Stimulated activated CD8-positive, alpha-beta memory T cell treated with anti-CD3 and anti-CD28 coated beads, Interleukin-4, amount 100 ng/mL, for 24 hours (primary cell): ENCODE measurements at places on chromosomes 3 and 15.
A peak's percentile ranks its signal among the peaks of the same experiment; 100 is the strongest.

DNA sequence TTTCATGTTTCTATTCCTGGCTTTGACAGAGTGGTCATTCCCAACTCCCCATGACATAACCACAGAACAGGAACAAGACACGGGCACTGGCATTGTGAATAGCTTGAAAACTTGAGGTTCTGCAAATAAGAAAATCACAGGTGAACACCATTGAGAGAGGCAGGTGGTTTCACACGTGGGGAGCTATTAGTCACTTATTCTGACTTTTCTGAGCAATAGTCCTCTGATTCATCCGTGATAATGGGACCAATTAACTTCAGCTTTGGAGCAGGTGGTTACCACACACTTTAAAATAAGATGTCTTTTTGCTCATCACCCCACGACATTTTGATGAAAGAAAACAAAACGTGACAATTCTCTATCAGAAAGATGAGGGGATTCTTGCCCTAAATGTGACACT, 224.7 kb downstream of the KLF13 start:
- DNase-seq: no peak

DNA sequence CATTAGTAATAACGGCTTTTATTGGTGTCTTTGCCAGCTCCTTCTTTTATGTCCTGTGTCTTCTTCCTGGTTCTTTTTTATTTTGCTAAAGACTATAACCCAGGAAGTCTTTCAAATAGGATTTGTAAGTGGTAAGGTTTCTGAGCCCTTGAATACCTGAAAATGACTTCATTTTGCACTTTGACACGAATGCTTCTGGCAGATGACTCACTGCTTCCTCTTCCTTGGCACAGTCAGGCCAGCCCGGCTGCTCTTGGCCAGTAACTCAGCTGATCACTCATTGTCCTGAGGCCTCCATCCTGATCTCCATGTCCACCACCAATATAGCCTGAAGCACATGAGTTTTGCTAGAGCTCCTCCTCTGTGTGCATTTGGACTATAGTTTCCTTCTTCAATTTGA, 48.7 kb upstream of the NR2E3 start:
- no peak for DNase-seq

DNA sequence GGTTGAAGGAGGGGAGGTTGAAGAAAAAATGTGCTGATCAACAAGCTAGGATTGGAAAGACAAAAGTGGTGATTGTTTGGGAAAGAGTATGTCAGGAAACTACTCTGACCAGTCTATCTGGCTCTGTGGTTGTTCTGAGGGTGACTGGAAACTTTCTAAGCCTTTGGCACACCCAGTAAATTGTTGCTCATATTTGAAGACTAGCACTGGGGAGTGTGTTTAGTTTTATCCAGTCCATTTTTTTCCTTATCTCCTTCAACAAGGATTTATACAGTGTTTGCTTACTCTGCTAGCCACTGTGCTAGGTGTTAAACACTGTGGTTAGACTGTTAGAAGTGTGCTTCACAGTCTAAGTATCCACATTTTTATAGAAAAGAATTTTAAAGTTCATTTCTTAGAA, 28.8 kb downstream of the PPM1L start:
- DNase-seq: no peak

DNA sequence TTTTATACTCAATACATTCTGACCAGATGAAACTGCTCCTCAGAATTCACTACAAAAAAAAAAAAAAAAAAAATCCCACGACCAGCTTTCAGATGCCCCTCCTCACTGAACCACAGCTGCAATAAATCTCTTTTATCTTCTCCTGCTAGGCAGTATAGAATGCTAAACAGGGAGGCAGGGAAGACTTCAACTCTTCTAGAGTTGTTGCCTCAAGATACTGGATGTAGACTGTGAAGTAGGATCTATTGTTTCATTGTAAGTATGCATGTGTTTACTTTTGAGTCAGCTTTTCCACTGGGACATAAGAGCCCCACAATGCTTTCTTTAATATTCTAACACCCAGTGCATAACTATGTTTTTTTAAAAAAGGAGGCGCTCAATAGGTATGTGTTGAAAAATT, 401.4 kb downstream of the TBL1XR1 start:
- no peak for DNase-seq

DNA sequence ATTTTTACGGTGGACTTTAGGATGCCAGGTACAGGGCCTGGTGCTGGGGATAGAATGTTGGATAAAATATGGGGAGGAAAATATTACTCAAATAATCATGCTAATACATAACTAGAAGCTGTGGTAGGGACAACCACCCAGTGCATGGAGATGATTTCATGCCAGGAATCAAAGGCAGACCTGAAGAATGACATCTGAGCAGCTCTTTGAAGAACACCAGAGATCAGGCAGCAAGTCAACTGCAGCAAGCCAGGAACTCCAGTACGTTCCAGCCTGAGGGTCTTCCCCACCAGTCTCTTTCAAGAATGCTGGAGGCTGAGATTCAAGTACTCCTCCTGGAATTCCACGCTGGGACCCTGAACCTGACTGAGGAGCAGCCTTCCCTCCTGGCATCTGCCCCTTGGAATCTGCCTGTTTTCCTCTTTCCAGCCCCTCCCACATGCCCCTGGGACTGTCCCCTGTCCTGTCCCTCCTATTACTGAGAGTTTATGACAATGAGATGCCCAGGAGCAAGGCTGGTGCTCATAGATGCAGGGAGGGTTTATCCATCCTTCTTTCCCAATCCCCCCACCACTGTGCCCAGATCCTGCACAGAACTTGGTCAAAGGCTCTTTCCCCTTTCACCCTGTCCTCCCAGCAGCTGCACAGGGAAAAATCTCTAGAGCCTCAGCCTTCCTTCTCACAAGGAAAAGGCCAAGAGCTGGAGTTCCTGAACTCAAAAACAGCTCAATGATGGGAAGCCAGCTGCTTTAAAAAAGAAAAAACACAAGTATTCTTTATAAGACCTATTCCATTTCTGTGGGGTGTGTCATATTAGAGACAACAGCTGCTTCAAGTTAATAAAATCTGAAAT, 68.0 kb downstream of the PDZRN3 start:
- DNase-seq: no peak

- DNase-seq: no peak
Measured at GRCh38 chr3:55489798-55490132, 2.7 kb upstream of the WNT5A start.

DNA sequence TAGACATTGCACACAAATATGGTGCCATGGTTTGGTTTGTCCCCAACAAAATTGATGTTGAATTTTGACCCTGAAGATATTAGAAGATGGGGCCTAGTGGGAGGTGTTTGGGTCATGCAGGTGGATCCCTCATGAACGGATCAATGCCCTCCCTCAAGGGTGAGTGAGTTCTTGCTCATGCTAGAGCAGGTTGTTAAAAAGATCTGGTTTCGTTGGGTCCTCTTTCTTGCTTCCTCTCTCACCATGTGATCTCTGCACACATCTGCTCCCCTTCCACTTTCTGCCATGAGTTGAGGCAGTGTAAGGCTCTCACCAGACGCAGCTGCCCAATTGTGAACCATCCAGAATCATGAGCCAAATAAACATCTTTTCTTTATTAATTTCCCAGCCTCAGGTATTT, 87.8 kb upstream of the MDFIC2 start:
- no peak for DNase-seq

DNA sequence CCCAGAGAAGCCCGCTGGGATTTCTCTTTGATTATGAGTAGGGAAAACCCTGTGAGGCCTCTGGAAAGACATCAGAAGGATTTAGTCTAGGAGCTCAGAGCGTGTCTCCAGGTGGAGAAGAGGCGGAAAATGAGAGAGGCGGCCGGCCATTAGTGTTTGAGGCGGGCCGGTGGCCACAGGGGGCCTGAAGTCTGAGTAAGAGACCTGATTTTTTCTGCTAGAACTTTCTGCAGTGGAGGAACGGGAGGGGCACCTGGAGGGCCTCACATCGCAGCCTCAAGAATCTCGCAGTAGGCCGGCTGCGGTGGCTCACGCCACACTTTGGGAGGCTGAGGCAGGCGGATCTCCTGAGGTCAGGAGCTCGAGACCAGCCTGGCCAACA, 28.5 kb downstream of the KLHDC8B start:
- no peak for DNase-seq

DNA sequence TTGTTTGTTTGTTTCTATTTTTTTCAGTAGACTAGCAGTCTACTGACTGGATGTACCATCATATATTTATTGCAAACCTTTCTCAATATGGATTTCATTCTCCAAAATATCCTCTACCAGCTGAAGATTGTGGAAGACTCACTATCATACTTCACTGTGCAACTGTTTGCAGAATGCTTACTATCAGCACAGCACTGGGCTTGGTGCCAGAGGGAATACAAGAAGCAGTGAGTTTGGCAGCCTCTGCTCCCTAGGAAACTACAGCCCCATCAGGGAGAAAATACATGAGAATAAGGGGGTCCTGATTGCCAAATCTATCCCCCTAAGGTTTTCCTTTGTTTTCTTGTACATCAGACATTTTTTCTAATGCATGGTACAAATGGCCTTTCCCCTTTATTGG, 27.5 kb downstream of the AQP9 start:
- DNase-seq: no peak

DNA sequence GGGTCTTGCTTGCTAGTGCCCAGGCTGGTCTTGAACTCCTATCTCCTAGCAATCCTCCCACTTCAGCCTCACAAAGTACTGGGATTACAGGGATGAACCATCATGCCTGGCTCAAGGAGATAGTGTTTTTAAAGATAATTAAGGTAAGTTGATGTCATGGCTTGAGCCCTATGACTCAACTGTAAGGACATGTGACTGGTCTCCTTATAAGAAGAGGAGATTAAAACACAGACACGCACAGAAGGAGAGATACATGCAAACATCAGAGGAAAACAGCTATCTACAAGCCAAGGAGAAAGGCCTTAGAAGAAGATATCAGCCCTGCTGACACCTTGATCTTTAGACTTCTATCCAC, 220.4 kb upstream of the GADL1 start:
- DNase-seq: no peak

DNA sequence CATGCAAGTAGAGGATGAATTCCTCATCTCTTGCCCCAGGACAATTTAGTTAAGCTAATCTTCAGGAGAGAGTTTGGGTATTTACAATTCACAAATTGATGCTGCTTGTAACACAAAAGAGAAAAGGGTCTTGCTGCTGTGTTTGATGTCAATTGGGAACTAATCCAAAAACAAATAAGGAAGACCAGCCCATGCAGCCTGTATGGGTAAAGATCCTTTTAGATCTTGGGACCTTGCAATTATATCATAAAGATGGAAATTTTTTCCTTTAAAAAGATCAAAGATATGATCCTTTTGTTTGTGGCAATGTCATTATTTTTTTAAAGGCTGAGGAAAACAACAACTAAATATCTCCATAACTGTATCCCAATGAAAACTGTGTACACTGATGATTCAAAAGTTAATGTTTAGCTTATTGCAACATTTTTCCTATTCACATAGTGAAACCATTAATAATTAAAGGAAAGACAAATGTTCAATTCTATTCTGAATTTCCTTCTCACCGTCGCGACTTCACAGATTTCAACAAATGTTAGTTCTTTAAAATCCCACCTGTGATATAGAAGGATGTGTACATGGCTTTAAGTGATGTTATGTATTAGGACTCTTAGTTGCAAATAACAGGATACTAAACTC, 40.2 kb downstream of the TMEM212 start:
- DNase-seq: no peak

DNA sequence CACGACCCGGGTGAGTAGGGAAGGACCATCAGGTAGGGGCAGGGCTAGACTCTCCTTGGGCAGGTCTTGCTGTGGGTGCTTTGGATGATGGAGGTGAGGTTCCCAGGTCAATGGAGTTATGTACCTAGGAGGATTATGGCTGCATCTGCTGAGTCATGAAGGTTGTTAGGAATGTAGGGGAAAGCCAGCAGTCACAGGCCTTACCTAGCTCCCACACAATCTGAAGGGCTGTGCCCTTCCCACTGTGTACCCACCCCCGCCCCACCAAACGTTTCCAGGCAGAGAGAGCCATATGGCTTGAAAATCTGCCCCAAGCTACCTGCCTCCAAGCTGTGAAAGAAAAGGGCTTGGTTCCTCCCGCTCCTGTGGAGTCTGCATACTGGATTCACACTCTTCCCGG, 573.4 kb upstream of the DPPA4 start:
- no peak for DNase-seq

GRCh38 chr15:59205839-59206622, 612 bp upstream of the LDHAL6B start:
- no peak for DNase-seq

- DNase-seq: no peak
Measured at GRCh38 chr3:78957456-78957855, 810.3 kb downstream of the ROBO1 start.

DNA sequence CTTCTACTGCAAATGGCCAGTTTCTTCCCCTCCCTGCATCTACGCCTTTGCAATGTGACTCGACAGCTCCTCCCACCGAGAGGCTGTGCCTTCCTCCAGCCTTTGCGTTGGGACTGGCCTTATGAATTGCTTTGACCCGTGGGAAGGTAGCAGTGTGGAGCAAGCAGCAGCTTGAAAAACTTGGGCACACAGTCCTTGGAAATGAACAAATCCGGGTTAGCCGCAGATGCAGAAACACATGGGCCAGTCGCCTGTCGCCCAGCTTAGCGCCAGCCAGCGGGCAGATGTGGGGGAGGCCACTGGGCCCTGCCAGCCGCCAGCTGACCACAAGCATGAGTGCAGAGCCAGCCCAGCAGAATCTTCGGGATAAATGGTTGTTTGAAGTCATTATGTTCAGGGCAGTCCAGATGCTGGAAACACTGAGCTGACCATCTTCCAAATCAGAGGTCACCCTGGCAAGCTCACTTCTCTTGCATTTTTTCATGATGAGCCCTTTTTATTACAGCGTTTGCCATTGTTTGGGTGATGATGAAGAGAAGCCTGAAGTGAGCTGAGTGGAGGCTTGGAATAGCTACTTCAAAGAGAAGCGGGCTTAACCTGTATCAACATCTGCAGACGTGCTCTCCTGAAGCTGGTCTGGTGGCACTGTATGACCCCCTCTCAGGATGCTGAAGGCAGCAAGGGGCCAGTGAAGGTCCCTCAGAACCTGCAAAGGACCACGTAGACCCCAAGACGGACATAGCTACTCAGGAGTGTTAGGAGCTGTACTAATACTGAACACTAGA, 9.8 kb downstream of the SELENOS start:
- no peak for DNase-seq

- no peak for DNase-seq
Measured at GRCh38 chr3:58107597-58107996, 99.4 kb downstream of the FLNB start.

DNA sequence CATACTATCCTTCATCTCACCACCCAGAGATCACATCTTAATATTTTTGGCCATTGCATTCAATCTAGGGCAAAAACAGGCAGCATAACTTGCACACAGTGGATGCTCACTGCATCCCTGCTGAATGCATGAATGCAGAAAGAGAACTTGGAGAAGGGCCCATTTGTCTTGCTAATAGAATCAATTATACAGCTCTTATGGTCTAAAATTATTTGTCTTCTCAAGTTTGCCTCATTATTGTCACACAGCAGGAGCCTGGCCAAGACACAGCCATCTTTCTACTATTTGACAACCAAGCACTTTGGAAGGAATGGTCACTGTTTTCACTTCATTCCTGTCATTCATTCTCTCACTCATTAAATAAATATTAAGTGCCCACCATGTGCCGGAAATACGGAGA, 1.2 kb upstream of the ARHGEF26 start:
- DNase-seq: no peak

GRCh38 chr3:59425942-59426341, 376.1 kb upstream of the CFAP20DC start:
- DNase-seq: peak; percentile 40
